ENCODE measurements at places on chromosomes 3 and 15.

GRCh38 chr15:90685591-90686434 lies 31.3 kb upstream of the BLM start:
- no peak for DNase-seq

DNA sequence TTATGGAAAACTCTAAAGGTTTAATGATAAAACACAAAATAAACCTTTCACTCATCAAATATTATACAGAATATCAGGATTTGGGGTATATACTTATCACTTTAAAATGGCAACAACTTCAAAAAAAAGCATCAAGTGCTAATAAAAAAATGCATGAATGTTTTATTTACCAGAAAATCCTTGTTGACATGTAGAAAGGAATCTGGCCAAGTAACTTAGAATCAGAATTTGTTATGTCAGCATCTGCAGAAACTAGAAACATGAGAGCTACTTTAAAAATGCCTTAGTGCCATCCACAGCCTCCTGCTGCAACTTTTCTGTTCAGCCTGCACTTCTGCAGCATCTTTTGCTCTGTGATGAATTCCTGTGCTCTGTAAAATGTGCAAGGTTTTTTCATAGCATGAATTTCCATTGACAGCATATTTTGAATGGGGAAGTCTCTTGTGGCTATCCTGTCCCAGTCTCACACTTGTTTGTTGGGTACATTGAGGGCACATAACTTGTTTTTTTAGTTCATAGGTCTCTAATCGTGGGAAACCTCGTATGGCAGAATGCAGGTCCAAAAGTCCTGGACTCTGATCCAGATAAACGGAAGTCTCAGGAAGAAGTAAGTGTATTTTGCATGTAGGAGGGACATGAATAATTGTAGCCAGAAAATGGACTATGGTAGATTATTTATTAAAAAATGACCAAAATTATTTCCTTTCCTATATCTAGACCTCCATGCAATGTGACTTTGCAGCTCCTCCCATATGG lies 21.1 kb upstream of the MYRIP start:
- no peak for DNase-seq

- DNase-seq = peak; percentile 12
Observed at GRCh38 chr15:94722024-94722636, 490.8 kb downstream of the MCTP2 start.

- DNase-seq = no peak
Observed at GRCh38 chr3:188133646-188134045, 20.3 kb upstream of the LPP start.

DNA sequence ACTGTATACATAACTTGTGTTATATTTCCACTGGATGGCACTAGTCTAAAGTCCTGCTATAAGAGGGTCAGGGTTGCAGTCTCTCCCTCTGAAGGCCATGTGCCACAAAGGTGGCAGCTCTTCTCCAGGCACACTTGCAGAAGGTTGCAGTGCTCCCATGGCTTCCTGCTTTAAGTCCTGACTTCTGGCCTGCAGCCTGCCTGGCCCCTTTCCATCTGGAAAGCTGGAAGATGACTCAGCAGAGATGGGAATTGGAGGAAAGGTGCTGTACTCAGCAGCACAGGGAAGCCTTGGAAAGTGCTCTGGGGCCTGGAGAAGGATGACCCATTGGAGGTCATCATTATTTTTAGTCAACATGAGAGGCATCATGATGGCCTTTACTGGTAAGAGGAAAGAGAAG lies 40.9 kb upstream of the MRPL3 start:
- DNase-seq = no peak

DNA sequence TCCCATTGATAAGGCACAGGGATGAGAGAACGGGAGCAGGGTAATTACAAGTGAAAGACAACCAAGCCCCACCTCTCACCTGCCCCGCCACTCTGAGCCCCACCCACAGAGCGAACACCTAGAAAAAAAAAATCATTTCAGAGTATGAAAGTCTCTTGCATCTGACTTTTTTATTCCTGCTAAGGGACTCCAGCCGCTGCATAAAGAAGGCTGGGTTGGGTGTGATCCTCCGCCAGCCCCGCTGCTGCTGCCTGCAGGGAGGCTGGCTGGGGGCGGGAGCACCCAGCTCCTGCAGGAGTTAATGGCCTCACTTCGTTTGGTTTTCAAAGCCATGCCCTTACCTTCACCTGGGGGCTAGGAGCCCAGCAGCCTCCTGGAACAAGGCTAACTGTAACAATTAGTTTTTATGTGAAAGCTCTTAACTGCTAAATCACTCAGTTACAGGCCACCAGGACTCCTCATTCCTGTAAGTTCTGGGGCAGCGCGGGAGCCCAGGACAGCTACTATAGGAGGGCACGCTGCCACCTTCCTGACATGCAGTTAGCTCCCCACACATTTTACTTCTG lies 78.0 kb upstream of the SNRPA1 start:
- no peak for DNase-seq

GRCh38 chr3:17151598-17152373 lies 267.0 kb downstream of the PLCL2 start:
- no peak for DNase-seq

- DNase-seq = no peak
Observed at GRCh38 chr3:182027366-182027765, 315.6 kb downstream of the SOX2 start.

Data from NCI-H1930 (cell line).